ENCODE measurements at places on chromosomes 4 and X.

DNA sequence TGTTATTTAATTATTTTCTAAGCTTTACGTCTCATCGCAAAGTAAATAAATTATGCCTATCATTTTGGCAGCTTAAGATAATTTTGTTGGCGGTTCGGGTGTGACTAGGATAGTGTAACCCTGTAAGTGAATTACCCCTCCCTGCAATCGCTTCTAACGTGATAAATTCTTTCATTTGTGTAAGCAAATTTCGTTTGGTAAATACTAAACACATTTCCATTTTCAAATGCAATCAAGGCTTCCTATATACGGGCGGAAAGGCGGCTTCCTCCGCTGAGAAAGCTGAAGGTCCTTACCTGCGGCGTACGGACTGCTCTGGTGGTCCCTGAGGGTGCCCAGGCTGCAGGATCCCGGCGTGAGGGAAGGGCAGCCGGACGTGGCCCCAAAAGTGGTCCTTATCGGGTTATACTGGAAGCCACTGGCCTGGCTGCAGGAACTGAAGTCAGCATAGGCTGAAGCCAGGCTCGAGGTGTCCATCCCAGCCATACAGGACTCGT is 403 bp downstream of the PHOX2B start:
- no peak for DNase-seq

GRCh38 chr4:73945674-73946449 is 36.0 kb downstream of the PF4 start:
- no peak for DNase-seq

- DNase-seq, result no peak
Measured at GRCh38 chr4:175376287-175376977, 435.6 kb downstream of the GPM6A start.

DNA sequence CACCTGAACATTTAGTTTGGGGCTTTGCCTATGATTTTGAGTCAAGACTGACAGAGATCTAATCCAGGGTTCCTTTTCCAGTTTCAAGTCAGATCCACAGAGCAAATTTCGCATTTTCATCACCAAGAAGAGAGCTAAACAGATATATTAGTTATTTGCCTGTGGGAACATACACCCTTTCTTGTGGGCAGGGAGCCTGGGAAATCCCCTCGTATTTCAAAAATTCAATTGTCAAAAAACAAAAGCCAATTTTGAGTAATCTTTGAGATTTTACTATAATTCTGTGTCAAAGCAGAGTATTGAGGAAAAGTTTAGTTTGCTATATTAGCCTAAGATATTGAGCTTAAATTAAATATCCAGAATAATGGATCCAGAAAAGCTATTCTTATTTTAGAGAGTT is 56.6 kb downstream of the AFM start:
- DNase-seq, result no peak

- DNase-seq, result no peak
Measured at GRCh38 chr4:23945451-23946017, 55.7 kb upstream of the PPARGC1A start.

DNA sequence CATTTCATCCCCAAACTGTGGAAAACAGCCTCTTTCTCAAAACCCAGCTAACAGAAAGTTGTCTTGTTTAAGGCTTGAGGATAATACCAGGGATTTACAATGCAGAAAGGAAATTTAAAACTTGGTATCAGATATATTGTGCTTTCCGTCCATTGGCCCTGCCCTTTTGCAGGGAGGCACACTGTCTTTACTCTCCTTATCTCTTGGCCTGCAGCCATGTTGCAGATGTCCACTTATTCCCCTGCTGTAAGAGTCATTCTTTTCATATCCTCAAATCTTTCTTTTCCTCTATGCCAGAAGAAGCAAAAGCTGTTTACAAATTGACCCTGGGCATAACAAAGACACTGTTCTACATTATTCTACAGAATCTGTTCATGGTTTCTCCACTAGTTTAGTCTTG is 75.6 kb upstream of the DYNLT3 start:
- DNase-seq, result no peak

DNA sequence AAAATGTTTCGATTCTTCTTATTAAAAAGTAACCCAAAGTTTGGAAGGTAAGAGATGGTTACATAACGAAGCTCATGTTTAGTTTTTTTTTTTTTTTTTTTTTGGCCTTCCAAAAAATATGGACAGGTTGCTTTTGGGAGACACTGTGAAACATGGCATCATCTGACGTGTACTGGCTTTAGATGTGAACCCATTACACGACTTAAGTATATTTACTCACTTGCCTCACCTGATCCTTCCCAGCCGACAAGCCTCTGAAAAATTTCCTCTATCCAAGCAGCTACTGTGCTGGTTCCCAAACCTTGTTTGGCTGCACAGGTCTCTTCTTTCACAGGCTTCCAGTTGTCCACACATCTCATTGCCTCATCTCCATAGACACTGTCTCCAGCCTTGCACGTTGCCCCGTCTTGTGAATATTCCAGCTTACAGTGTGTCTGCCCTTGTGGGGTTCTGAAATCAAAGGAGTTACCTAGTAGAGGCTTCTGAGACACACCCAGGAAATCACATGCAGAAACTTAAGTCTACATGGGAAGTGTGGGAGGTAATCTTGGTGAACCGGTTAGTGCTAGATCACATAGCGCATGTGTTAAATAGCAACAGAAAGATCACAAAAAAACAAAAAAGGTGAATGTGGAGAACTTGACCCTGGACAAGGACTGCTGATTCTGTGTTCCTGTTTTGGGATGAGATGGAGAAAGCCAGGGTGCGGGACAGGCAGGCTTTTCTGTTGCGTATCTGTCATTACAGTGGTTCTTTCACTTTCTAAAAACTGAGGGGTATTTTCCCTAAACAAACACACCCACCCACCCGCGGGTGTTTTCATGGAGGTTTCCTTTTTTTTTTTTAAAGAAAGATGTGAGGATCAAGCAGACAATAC is 328.6 kb downstream of the ARHGAP10 start:
- DNase-seq, result no peak

GRCh38 chrX:136457303-136457917 is 30.3 kb upstream of the BRS3 start:
- no peak for DNase-seq

DNA sequence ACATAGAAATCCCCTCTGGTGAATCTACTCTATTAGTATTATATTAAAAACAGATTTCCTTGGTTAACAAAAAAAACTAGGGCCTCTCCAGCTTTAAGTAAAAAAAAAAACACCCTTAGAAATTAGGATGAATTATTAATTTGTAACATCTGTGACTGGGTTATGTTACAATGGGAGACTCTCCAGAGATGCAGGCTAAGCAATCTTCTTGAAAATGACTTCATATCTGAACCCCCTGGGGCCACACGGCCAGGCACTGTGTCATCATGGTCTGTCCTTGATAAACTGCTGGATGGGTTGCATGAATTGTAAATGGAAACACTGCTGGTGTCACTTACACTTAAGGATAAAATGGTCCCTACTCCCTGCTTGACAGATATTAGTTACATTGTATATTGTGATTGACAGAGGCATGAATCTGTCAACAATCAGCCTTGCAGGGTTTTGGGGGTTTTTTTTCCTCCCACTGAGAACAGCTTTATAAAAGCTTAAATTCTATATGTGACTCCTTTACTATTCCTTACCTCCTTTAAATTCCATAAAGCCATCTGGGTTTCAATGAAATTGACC is 49.1 kb downstream of the PRKG2 start:
- DNase-seq, result no peak

- no peak for DNase-seq
Measured at GRCh38 chr4:157961229-157961990, 211.4 kb downstream of the GASK1B start.

DNA sequence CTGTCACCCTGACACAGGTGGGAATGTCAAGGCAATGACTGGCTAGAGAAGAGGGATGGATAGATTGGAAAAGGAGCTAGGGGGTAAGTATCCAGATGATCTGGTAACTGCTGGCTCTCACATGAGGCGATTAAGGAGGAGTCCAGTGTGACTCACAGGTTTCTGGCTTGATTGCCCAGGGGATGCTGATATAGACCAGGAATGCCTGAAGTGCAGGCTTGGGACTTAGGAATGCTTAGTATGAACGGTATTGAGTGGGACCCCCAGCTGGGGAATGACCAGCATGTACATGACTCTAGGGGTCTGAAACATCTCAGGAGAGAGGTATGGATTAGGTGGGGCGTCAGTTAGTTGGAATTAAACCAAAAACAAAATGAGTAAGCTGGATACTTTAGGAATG is 65.8 kb upstream of the PRPS1 start:
- no peak for DNase-seq

GRCh38 chrX:8955511-8955910 is 78.4 kb downstream of the FAM9B start:
- DNase-seq, result peak; percentile 8

DNA sequence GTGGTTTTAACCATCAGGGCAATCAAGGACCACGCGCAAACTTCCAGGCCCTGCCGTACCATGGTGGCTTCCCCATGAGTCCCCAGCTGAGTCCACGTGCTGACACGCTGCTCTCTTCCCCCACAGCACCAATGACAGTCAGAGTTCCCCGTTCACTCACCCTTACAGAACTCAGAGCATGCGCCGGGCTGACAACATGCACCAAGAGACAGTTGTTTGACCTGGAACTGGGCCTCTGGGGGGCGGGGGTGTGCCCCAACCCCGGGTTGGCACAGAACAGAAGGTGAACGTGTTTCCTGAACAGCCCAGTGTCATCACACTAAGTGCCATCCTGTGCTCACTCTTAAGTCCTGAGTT is 29.4 kb downstream of the IRF2 start:
- DNase-seq, result no peak

- DNase-seq, result no peak
Measured at GRCh38 chr4:167688660-167689142, 403.6 kb upstream of the ANXA10 start.

DNA sequence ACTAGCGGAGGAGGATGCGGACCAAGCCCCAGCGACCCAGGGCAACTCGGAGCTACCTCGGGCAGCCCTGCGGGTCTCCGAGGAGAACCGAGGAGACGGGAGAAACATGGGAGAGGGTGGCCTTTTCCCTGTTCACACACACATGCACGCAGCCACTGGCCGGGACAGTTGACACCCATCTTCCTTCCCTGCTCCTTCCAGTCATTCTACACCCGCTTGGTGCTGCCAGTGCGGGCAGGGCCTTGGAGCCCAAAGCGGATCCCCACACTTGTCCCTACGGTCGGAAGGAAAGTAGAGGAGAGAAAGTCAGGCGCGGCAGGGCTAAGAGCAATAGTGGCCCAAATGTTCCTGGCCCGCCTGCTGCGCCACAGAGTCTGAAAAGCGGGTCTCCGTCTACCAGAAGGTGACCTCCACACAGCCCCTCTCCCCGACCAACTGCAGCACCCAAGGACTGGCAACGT is 1.1 kb upstream of the PPP3CA start:
- peak; percentile 44 for DNase-seq

DNA sequence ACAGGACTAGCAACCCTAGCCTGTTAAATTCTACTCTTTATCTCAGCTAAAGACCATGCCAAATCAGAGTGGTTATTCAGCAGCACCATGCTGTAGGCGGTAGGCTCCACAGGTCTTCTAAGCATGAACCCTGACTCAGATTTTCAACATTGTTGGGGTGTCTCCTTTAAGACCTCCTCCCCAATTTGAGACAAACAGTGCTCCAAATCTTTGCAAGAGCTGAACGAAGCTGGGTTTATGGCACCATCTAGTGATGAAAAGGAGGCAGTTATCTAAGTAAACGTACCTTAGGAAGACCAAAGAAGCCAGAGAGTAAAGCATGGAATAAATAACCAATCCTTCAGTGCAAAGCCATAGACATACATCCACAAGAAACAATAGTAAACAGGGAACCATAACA is 334.5 kb upstream of the SLC7A11 start:
- DNase-seq, result peak; percentile 41

GRCh38 chr4:37160653-37161052 is 83.9 kb upstream of the NWD2 start:
- DNase-seq, result no peak

DNA sequence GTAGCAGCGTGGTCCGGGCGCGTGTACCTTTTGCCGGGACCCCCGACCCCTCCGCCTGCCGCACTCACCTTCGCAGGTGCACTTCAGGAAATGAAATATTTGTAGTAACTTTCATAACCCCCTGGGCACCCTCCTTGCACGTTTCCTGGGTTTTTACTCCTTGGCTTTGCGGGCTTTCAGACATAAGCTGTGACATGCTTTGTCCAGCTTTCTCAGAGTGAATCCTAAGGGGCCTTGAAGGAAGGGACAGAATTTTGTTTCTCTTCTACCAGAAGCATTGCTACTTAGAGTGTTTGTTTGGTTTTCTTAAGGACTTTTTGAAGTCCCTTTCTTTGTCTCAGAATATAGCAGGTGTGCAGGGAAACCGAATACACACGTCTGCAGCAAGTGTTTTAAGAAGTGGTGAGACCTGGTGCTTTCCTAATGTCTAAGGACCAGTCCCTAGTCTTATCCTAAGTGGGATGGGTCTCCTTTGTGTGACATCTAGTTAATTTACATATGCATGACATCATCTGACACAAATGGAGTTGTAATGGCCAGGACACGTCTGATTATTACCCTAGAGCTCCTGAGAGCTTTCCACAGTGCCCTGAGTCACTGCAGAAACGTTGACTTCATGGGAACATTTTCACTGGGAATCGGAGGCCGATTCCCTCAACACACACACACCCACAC is 1.3 kb downstream of the FAM149A start:
- DNase-seq, result no peak

DNA sequence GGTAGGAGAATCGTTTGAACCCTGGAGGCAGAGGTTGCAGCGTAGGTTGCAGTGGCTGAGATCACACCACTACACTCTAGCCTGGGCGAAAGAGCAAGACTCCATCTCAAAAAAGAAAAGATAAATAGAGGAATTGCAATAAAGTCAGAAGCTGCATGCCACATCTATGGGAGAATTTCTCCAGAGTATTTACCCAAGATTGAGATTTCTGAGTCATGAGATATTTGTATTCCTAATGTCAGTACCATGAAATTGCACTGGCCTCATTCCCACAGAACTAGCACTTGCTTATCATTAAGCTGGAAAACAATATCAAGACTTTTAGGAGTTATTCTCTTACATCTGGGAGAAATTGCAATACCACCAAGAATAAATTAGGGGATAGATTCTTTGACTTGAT is 37.4 kb downstream of the ASIC5 start:
- DNase-seq, result no peak

DNA sequence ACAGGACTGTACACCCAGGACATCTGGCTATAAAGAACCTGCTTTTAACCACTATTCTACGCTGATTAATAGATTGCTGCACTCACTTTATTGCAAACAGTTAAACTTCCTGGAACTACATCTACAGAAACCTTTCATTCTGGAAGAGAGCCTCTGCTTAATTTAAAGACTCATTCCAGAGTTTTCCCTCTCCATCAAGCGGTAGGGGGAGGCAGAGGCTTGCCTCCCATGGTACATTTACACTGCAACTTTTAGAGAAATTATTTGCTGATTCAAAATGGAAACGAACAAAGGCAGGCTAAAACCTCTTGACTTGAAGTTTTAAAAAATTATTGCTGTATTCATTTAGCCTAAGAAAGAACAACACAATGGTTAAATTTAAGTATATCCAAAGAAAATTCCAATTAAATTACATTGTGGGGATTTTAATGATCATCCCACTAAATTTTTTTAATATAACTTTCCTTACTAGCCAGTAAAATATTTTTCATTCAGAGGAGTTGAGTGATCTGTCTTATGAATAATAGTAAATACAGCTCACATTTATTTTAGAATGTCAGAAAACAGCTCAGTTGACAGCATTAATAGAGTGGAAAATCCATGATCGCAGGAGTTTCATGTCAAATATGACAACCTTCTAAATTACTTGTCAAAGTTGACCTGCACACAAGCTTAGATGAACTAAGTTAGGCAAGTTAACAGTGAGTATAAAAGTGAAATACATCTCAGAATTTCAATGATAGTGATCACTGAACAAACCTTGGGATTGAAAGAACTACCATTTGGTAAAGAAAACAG is 46.3 kb upstream of the PCDH10 start:
- DNase-seq, result no peak
